ENCODE measurements at places on chromosomes 1 and 21.
A peak's percentile ranks its signal among the peaks of the same experiment; 100 is the strongest.

DNA sequence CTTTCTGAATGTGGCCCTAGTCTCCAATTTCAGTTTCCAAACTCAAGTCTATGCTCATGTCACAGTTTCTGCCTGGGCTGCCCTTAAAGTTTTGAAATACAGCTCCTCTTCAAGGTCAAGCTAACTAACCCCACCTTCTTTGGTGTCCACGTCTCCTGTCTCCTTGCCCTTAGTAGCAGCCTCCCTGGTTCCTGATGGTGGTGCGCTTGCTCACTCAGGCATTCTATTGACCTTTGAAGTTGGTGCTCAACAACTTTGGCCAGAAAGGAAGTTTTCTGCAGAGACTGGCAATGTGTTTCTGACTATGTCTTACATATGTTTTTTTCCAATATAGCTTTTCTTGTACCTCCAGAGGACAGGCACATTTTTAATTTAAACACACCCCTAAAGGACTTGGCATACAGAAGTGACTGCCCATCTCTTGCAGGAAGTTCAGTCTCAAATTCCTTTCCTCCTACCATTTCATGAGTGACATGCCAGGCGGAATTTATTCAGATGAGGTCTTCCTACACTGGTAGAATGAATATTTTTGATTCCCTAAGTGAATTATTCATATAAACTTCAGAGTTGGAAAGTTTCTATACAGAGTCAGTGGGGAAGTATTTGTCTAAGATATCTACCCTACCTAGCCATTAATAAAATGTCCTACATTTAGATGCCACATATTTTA, 364.3 kb upstream of the USP24 start:
- DNase-seq: no peak

- no peak for DNase-seq
These were observed 13.0 kb downstream of the LSS start for GRCh38 chr21:46215436-46216131.

DNA sequence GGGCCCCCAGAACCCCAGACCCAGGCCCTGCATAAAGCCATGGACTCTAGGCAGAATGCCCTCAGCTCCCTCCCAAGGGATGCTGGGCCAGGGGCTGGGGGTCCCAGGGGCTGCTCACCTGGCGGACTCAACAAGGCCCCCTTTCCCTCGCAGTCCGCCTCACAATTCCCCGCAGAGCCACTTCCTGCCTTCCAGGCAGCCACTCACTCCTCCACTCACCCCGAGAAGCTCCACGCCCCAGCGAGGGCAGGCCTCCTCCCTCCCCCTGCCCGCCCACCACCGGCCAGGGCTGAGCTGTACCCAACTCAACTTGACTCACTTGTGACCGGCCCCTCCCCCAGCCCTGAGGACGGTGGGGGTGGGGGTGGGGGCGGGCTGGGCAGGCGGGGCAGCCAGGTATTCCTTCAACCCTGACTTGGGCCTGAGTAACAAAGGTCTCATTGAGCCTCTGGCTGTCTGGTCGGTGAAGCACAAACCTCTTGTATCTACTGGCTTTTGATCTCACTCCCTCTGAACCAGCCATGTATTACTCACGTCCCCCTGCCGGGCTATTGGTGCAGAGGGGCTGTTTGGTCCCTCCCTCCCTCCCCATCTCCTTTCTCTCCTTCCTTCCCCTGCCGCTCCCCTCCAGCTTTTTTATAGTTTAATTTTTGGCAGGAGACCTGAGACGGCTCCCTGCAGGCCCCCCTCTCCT, 5.9 kb downstream of the BLACAT1 start:
- DNase-seq: peak; percentile 63

GRCh38 chr1:156151093-156151688, 2.2 kb upstream of the SEMA4A start:
- no peak for DNase-seq

- no peak for DNase-seq
These were observed 3.5 kb upstream of the TRIT1 start for GRCh38 chr1:39886757-39887231.

GRCh38 chr1:61081686-61082310, 563 bp upstream of the NFIA start:
- peak; percentile 65 for DNase-seq

- no peak for DNase-seq
These were observed 1.9 kb downstream of the SLC39A1 start for GRCh38 chr1:153961421-153961820.

GRCh38 chr21:45182958-45183357, 104.7 kb downstream of the POFUT2 start:
- DNase-seq: no peak

GRCh38 chr1:227785805-227786671, 29.4 kb upstream of the PRSS38 start:
- peak; percentile 19 for DNase-seq

DNA sequence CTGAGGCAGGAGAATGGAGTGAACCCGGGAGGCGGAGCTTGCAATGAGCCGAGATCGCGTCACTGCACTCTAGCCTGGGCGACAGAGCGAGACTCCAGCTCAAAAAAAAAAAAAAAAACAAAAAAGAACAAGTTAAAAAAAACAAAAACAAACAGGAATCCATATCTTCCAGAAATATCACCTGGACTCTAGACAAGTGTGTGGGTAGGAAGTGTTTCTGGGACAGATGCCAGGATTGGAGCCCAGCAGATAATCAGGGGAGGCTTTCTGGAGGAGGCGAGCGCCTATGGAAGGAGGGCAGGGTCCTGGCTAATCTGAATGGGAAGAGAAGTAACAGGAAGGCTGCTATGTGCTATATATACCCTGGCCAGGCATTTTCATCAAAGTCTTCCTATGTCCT, 43.6 kb upstream of the SYNC start:
- no peak for DNase-seq

- DNase-seq: peak; percentile 26
These were observed 249.1 kb upstream of the NR5A2 start for GRCh38 chr1:199778324-199778955.

DNA sequence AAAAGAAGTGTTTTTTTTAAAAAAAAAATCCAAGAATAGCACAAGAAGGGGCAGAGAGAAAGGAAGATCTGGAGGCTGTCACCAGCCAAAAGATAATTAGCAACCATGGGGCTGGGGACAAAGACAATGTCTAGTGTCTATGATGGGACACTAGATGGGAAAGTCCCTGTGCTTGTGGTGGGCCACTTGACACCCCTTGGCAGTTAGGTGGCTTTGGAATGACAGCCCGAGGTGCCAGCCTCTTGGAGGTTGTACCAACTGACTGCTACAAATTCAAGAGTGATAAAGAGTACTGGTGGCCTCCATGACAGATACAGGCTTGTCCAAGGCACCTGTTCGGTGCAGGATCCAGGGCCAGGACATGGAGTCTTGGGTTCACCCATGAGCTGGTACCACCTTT, 21.6 kb downstream of the ATP2B4 start:
- no peak for DNase-seq

DNA sequence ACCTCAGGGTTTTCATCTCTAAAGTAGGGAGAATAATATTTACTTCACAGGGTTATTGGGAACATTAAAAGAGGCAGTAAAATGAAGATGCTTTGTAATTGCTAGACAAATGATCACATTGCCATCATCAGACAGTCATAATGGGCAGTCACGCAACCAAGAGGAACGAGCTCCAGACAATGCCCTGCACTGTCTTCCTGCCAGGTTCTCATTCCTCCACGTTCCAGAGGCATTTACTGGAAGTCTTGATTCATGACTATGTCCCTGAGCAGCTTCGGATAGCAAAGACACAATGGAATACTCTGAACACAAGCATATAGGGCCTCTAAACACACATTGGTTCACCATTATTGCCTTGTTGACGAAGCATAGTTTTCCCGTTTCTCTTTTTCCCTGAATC, 389.7 kb downstream of the NTNG1 start:
- DNase-seq: no peak

DNA sequence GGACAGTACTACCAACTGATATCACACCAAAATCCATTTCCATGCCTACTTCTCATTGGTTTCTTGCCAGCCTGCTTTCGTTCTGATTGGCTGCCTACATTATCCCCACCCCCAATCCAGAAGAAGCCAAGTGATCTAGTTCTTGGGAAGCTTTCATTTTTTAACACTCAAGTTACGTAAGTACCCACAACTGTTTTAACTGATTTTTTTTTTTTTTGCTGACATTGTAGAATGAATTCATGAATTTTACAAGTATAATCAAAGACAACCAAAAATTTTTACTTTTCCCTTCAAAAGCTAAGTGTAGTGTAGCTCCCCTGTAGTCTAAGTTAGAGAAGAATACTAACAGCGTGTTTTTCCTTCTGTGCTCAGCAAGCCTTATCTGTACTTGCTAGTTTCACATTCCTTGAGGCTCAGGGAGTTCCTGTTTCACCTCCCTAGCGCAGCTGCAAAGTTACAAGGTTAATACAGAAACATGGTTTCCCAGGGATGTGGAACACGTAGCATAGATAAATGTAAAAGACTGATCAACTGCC, at the start of gene SLC9C2:
Gene SLC9C2, minus strand, starts transcription at position 17 of the 536 bp plus-strand sequence. CDS start 1,296 bp downstream, outside the sequence.
- no peak for DNase-seq

GRCh38 chr1:85465786-85466134, 801 bp upstream of the DDAH1 start:
- DNase-seq: no peak

DNA sequence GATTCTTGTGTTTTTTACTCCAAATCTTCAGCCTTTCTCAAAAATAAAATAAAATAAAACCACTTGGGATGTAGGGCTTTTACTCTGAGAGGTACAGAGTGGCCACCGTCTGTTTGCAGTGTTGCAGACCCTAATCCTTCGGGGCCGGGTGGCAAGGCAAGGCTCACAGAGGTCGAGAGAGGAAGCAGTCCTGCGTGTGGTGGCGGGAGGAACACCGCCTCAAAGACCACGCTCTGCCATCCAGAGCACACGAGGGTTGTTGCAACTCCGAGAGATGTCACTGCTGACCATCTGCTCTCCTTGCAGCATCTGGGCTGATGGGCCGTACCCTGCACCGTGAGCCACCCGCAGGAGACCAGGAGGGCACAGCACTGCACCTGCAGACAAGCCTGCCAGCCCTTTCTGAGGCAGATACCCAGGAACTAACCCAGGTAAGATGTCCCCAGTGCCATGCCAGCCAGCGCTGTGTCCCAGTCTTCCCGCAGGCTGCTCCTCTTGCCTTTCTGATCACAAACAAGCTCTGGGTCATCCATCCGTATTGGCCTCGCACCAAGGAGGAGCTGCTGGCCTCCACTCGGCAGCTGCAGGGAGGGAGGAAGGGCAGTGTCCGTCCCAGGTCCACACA, 31.5 kb downstream of the SNAP47 start:
- no peak for DNase-seq

DNA sequence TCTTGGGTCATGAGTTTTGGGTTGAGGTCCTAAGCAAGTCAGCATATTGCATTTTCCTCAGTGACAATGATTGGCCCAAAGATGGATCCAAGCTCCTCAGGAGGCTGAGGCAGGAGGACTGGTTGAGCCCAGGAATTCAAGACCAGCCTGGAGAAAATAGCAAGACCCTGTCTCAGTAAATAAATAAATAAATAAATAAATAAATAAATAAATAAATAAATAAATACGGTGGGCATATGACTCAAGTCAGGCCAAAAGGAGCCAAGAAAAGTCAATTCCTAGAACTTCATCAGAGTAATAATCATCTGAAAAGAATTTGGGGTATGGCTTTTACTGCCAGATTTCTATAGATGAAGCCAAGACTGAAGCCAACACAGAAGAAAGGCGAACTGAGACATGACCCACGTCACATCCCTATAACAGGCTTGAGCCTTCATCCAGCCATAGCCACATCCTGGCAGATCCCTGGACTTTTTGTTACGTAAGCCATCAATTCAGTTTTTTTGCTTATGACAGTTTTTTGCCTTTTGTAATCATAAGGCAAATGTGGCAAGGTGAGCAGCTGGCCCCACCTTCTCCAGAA, 88.5 kb upstream of the NFASC start:
- DNase-seq: no peak

- DNase-seq: no peak
These were observed 633 bp upstream of the CTPS1 start for GRCh38 chr1:40978886-40979240.
